Hematopoietic multipotent progenitor cell treated with erythropoietin and hydrocortisone succinate and interleukin-3 and kit ligand, for 6 days (in vitro differentiated cells): ENCODE measurements at places on chromosomes 12 and 14.

DNA sequence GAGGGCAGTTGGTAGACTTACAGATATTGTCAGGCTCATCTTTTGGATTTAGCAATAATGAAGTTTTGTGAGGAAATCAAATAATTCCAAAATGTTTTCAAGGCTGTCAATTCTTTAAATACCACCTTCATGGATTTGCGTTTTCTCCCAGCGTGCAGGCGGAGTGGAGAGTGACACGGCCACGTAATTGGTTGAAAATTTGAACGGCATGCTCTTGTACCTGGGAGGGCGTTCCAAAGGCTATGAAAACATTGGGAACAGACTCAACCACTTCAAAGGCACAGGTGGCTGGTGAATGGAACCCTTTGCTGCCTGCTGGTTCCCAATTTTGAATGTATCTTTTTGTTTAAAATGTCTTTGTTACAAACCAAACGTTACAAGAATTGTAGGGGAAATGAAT, 12.4 kb downstream of the SMIM41 start:
- DNase-seq, result no peak

DNA sequence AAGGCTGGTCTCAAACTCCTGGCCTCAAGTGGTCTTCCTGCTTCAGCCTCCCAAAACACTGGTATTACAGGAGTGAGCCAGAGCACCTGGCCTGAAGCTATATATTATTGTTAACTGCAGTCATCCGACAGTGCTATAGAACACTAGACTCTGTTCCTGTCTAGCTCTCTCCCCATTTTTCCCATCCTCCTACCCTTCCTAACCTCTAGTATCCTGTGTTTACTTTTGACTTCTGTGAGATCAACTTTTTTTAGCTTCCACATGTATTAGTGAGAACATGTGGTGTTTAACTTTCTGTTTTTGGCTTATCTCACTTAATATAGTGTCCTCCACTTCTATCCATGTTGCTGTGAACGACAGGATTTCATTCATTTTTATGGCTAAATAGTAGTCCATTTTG, 34.7 kb downstream of the TRAF3 start:
- DNase-seq, result no peak

DNA sequence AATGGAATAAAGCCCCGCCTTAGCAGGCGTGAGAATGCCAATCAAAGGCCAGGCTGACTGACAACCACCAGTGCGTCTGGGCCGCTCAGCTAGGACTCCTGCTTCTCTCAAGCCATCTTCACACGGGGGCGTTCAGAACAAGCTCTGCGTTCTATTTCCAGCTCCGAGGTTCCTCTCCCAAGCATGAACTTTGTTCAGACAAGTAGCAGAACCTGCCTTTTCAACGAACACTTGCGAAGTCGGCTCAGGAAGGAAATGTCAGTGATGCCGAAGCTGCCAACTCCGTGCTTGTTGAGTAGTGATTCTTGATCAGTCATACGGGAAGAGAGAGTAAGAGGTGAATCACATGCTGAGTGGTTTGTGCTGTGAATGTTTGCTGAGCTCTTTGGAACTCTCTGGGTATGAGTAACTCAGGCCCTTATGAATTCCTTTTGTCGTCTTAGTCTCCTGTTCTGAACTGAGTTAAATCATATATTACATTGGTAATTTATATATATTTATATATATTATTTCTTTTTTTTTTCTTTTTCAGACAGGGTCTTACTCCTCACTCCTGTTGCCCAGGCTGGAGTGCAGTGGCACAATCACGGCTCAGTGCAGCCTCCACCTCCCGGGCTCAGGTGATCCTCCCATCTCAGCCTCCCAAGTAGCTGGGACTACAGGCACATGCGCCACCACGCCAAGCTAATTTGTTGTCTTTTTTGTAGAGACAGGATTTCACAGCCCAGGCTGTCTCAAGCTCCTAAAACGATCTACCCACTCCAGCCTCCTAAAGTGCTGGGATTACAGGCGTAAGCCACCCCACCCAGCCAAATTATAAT, 29.4 kb upstream of the BCL7A start:
- DNase-seq, result peak; percentile 42

DNA sequence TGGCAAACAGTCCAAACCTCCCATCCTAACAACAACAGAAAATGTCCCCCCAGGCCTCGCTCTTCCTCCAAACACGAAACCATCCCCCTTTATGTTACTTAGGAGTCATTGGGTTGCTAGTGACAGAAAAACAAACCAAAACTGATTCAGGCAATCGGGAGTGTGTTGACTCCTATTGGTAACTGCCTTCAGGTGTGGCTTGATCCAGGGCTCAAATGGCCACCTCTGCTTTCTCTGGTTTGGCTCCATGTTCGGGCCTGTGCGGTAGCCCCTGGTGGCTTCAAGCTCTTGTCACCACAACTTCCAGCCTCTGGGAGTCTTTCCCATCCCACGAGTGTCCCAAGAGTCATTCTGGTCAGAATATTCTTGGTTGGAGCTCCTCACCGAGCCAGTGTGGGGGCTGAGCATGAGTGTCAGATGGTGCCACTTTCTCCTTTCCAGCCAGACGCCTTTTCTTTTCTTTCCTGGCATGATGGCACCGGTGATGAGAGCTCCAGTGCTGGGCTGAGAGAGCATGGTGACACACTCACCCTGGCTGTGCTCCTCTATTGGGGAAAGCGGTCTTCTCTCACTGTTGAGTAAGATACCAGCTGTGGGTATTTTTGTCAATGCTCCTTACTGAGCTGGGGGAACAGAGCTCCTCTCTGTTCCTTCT, 38.6 kb downstream of the NOC4L start:
- no peak for DNase-seq

GRCh38 chr12:40697566-40698259, 5.5 kb downstream of the CNTN1 start:
- no peak for DNase-seq

DNA sequence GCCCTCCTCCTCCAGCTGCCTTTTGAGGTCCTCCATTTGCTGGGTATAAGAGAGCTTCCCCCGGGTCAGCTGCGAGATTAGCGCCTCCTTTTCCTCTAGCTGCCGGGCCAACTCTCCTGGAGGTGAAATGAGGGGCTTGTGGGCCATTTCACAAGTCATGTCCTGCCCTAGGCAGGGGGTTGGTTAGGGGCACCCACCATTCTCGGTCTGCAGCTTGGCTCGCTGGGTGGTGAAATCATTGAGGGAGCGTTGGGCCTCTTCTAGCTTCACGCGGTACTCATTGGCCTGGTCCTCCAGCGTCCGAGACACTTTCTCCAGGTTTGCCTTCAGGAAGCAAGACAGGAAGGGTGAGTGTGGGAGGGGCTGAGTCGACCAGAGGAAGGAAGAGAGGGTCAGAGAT, 12.6 kb downstream of the CMTM5 start:
- DNase-seq, result no peak

DNA sequence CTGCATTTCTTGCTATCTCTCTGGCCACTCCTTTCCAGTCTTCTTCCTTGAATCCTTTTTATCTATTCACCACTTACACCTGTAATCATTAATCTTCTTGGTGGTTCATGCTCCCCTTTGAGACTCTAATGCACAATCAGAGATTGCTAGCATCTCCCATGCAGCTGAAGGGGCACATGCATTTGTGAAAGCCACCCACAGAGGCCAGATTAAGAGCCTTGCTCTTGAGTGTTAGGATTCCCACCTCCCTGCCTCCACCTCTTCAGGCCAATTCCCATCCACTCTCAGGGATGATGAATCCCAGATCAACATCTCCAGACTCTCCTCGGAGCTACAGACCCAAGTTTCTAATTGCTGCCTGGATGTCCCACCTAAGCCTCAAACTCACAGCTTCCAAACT, 19.4 kb upstream of the KRT18 start:
- DNase-seq, result no peak

DNA sequence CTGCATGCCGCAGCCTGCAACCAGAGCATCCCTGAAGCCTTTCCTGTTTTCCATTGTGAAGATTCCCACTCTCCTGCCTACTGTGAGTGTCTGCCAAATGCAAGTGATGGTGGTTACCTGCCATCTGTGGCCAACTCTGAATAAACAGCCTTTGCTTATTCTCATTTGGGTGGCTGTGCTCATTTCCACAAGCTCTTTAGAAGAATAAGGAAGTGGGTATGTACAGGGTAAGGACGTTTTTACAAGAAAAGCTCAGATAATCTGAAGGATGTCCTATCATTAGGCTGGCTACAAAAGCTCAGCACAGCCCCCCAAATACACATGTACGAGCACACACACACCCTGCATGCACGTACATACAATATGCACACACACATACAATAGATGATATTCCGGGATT, 7.3 kb upstream of the RNASE1 start:
- DNase-seq, result no peak

DNA sequence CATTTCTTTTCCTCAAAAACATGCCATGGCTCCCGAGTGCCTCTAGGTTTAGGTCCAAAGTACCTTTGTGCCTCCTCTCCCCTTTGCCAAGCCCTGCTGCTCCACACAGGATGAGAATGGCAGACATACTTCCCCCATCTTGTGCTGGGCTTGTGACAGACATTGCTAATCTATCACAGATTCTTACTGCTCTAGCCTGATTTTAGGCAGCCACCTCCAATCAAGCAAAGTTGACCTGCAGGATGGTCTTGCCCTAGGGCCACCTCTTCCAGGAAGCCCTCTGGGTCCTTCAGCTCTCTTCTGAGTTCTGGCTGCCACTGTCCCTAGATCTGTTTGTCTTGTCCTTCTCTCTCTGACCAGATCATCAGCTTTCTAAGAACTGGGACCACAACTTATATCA, 20.5 kb downstream of the FOXN4 start:
- peak; percentile 14 for DNase-seq

DNA sequence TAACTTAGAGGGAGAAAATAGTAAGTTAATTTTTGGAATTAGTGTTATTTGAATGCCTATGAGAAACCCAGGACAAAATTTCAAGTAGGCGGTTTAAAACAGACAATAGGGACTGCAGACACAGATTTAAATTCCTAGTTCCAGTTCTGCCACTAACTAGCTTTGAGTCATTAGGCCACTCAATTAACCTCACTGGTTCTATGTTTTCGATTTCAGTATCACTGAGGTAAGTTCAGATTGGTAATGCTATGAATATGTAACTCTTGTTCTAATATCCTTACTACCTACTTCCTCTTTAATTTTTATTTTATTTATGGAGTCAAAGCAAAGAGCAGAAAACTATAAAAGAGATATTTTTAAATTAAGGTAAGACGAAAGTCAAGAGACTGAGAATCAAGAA, 52.6 kb downstream of the GALC start:
- DNase-seq, result no peak
